Stimulated activated effector memory CD8-positive, alpha-beta T cell treated with anti-CD3 and anti-CD28 coated beads, Interleukin-12 subunit alpha, Interleukin-12 subunit beta, amount 100 ng/mL, for 72 hours (primary cell): ENCODE measurements at places on chromosomes 16 and 17.

DNA sequence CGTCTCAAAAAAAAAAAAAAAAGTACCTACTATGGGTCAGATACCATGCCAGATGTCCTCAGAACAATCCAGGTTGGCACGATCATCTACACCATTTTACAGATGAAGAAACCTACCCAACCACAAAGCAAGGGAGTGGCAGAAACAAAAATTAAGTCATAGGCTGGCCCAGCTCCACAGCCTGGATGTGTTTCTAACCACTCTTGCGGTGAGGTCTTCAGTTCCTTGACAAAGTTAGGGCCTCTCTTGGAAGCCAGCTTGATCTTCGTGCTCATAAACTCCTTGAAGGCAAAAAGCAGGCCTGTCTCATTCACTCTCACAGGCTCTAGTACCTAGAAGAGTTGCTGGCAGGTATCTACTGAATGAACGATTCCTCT, 6.2 kb downstream of the GGA2 start:
- DNase-seq: peak; percentile 62

DNA sequence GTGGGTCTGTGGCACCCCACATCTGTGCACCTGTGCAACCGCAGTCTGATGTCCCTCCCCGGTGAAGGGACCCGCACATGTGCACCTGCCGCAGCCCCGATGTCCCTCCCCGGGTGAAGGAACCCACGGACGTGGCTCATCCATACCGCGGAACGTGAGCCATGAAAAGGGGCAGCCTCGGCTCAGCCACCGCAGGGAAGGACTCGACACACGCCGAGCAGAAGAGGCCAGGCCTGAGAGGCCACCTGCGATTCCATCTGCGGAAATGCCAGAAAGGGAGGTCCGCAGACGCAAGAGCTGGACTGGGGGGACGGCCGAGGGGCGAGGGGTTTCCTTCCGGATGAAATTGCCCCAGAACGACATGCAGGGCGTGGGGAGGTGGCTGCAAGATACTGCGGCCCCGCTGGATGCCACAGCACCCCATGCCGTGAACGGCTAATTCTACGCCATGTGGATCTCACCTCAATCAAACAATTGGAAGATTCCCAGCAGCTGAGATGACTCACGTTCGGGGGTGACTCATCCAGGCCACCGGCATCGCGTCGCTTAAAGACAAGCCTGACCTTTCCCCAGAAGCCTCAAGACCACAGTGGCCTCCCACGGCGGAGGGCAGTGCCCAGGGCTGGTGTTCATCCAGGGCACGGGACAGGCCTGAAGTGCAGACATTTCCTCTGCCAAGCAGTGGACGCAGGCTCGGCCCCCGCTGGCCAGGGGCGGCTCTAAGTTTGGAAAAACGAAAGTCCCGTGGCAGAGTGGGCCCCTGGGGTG, 21.0 kb downstream of the SOX8 start:
- DNase-seq: peak; percentile 75

GRCh38 chr16:629185-629832, 1.5 kb upstream of the WFIKKN1 start:
- DNase-seq: no peak

DNA sequence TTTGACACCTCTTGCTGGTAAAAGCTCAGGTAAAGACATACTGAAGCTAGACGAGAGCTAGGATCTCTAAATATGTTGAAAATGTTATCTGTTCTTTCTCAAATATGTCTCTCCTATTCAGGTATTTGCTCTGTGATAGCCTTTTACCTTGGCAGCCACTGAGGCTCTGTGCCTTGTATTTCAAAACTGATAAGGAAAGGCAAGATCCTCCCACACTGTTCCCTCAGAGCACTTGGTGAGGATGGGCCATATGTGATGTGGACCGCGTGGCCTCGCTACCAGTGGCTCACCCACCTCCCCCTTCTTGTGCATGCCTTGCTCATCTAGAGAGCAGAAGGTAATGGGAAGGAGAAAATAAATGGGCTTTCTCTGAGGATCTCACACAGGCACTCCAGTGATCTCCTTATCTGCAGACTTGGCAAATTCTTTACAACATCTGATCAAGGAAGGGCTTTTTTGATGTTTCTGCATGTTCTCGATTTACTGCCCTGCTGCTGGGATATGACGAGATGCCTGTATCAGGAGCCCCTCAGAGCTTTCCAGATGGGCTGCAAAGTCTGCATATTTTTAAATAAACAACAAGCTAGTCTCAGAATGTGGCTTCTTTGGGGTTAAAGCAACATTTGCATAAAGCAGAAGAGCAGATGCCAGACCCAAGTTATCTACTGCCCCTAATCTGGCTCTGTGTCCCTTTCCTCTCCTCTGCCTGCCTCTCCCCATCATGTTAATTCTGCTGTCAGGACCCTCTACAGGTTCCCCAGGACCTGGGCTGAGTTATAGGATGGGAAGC, 16.9 kb downstream of the HOXB1 start:
- no peak for DNase-seq
